Activated CD4-positive, alpha-beta memory T cell treated with anti-CD3 and anti-CD28 coated beads, Interleukin-2, amount 10 ng/mL, durations not matched to agents 7 days and 5 days (primary cell): ENCODE measurements at places on chromosomes 2 and 18. TPM values are rescaled to one million over a fixed set of nuclear protein-coding genes. Genes with fewer than 3 reads are reported as not detected.

The AMER3 gene
- not detected for total RNA-seq

DNA sequence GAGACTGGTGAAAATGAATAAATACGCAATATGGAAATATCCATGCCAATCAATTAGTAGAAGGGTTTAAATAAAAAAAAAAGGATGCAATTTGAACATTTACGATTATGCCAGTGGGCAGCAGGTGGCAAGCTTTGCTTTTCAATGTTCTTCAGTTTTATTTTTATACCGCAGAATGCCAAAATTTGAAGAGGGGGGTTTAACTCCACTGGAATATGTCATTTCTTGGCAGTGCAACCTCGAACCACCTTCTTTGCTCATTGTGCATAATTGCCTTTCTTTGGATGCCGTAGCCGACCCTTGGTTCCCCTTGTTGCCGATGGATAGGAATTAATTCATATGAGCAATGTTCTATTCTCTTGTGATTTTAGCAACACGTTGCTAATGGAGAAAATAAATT is 88.0 kb downstream of the LTBP1 start:
- no peaks in the 10 kb centered on the region for H3K36me3 ChIP-seq
- no peak overlapping the region for H3K27ac ChIP-seq
- H3K4me3 ChIP-seq = no peak overlapping the region
- no peaks in the 10 kb centered on the region for H3K4me1 ChIP-seq
- peaks cover 12% of the 10 kb centered on the region for H3K27me3 ChIP-seq

The POTEJ gene
- total RNA-seq = not detected

DNA sequence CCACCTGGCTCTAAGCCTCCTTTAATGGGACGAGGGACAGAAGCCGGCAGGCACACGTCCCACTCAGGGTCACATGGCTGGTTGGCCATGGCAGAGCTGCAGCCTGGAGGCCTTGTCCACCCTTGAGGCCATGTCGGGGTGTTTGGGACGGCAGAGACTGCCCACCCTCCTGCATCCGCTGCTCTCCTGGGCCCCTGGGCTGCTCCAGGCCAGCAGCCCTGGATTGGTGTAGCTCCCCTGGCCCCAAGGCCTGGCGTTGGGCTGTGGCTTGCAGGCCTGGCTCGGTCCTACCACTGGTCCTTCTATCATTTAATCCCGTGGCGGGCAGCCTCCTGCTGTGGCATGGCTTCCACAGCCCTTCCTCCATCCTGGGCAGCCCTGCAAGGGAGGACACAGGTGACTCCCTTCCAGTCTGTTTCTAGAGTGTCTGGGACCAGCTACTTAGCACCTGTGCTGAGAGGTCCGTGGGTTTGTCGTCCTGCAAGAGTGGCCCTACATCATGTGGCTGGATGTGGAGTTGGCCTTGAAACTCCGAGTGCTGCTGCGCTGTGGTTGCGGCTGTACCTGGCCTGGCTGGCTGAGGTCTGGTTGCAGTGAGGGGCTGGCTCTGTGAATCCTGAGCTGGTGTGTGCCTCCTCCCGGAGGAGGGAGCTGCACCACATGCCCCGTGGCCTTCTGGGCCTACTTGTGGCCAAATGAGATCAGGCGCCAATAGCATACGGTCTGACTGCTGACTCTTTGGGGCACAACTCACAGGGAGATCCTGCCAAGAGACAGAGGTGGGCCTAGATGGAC is 67.3 kb downstream of the SH3RF3 start:
- no peaks in the 10 kb centered on the region for H3K4me1 ChIP-seq
- no peak overlapping the region for H3K4me3 ChIP-seq
- H3K36me3 ChIP-seq = no peaks in the 10 kb centered on the region
- H3K27ac ChIP-seq = no peak overlapping the region

DNA sequence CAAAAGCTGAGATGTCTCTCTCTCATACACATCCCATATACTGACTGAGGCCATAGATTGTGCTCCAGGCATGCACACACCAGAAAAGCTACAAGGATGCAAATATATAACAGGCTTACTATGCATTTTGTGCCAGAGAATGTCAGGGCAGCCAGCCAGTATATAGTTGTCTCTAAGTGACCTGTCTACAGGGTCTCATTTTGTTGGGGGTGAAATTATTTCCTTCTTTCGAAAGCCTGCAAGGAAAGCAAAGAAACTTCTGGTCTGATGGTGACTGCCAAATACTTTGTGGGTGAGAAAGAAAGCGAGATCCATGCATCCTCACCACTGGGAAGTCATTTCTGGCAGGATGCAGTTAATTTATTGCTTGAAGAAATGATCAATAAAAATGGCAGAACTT is 70.2 kb downstream of the CDCA7 start:
- H3K27me3 ChIP-seq = peaks cover 26% of the 10 kb centered on the region
- H3K27ac ChIP-seq = no peak overlapping the region
- H3K36me3 ChIP-seq = no peaks in the 10 kb centered on the region
- no peak overlapping the region for H3K4me3 ChIP-seq
- H3K4me1 ChIP-seq = no peaks in the 10 kb centered on the region

DNA sequence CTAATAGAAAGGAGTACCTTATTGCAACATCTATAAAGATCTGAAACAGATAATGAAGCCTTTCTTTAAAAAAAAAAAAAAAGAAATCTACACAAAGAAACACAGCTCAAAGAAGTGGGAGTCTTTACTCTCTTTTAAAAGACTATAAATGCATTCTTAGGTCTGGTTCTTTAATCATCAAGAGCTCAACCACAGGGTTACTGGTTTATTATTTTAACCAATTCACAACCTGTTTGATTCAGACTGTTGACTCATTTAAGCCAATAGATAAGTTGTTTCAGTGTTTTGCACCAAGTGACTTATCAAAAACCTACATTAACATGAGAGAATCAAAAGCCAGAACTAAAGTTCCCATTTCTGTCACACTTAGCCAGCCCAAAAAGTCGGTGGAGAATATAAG is 93.1 kb downstream of the TCF4 start:
- no peak overlapping the region for H3K4me3 ChIP-seq
- no peak overlapping the region for H3K27ac ChIP-seq
- peaks cover 1% of the 10 kb centered on the region for H3K27me3 ChIP-seq
- H3K4me1 ChIP-seq = no peaks in the 10 kb centered on the region
- H3K36me3 ChIP-seq = no peaks in the 10 kb centered on the region
- no peak for DNase-seq

GRCh38 chr2:183752571-183752970 is 628.3 kb downstream of the NUP35 start:
- no peak overlapping the region for H3K4me3 ChIP-seq
- H3K27ac ChIP-seq = no peak overlapping the region
- no peak for DNase-seq
- H3K36me3 ChIP-seq = no peaks in the 10 kb centered on the region
- H3K27me3 ChIP-seq = no peaks in the 10 kb centered on the region
- H3K4me1 ChIP-seq = no peaks in the 10 kb centered on the region

The OBSL1 gene
- not detected for total RNA-seq

GRCh38 chr2:99974275-99974674 is 168.1 kb downstream of the AFF3 start:
- no peaks in the 10 kb centered on the region for H3K27me3 ChIP-seq
- H3K27ac ChIP-seq = no peak overlapping the region
- no peaks in the 10 kb centered on the region for H3K4me1 ChIP-seq
- DNase-seq = no peak
- no peaks in the 10 kb centered on the region for H3K36me3 ChIP-seq
- no peak overlapping the region for H3K4me3 ChIP-seq
